Articular chondrocyte of knee joint (primary cell): ENCODE measurements at places on chromosomes 2 and 18. TPM values are rescaled to one million over a fixed set of nuclear protein-coding genes. Genes with fewer than 3 reads are reported as not detected.

The TRIM43 gene
- not detected in 2 replicates for total RNA-seq

The STPG4 gene
- total RNA-seq: 0.32 and 0.52 TPM in 2 replicates

The ADRA2B gene
- total RNA-seq: under 0.01 TPM in 1 of 2 replicates, not detected in the other

The TLX2 gene
- 0.11 and 0.13 TPM in 2 replicates for total RNA-seq

The AMMECR1L gene
- total RNA-seq: 11.8 and 14.5 TPM in 2 replicates
